ENCODE measurements at places on chromosomes 2 and 18.

- no peak for DNase-seq
These were observed 11.8 kb upstream of the LYPD1 start for GRCh38 chr2:132681766-132682165.

GRCh38 chr2:105896765-105897163, 152.1 kb downstream of the NCK2 start:
- DNase-seq, result no peak

GRCh38 chr2:176035013-176035691, 33.1 kb upstream of the LNPK start:
- no peak for DNase-seq

GRCh38 chr18:2028986-2029385, 542.3 kb downstream of the METTL4 start:
- no peak for DNase-seq

- no peak for DNase-seq
These were observed 2148.5 kb upstream of the PIK3C3 start for GRCh38 chr18:39806525-39806924.

GRCh38 chr2:105763076-105763475, 18.4 kb downstream of the NCK2 start:
- DNase-seq, result no peak

- DNase-seq, result no peak
These were observed 72.9 kb upstream of the SNTG2 start for GRCh38 chr2:877747-878146.

GRCh38 chr2:239587841-239588240, 187.0 kb upstream of the HDAC4 start:
- DNase-seq, result no peak

DNA sequence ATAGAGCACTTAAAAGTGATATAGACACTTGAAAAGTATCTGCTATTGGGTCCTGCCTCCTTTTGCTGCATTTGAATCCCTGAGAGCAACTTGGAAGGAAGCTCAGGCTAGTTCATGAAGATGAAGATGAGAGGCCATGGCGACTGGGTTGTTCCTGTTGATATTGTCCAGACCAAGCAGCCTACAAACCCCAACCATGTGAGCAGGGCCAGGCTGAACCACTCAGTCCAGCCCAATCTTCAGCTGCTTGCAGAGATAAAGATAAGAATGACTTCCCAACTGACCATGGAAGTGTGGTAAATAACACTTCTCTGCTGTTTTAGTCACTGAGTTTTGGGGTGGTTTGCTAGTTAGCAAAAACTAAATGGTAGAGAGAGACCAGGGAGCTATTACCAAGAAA, 417.6 kb downstream of the SOX11 start:
- no peak for DNase-seq

- no peak for DNase-seq
These were observed 151.3 kb upstream of the NCK2 start for GRCh38 chr2:105593221-105593967.

- DNase-seq, result no peak
These were observed 381.9 kb downstream of the PLCL1 start for GRCh38 chr2:198186257-198186656.

- DNase-seq, result no peak
These were observed 14.6 kb upstream of the MBD2 start for GRCh38 chr18:54239091-54239490.

DNA sequence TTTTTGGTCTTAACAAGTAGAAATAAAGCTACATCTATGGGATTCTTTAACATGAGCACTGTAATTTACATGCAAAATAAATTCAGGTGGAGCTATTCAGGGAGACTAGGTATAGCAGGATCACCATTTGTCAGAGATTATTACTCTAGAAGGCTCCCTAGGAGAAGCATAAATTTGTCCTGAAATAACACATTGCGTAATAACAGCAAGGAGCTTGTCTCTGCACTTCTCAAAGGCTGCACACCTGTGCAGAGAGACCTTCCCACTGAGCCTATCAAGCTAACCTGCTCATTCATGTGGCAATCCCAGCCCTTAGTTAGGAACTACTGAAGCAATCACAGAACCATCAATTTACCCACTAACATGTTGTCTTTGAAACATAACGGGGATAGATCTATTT, 437.4 kb upstream of the MC4R start:
- no peak for DNase-seq

- DNase-seq, result no peak
These were observed 67.1 kb downstream of the ITGB1BP1 start for GRCh38 chr2:9356261-9356660.

GRCh38 chr2:63035169-63035568, 15.5 kb upstream of the OTX1 start:
- no peak for DNase-seq

GRCh38 chr2:27407798-27408491, 1.4 kb downstream of the PPM1G start:
- DNase-seq, result no peak

DNA sequence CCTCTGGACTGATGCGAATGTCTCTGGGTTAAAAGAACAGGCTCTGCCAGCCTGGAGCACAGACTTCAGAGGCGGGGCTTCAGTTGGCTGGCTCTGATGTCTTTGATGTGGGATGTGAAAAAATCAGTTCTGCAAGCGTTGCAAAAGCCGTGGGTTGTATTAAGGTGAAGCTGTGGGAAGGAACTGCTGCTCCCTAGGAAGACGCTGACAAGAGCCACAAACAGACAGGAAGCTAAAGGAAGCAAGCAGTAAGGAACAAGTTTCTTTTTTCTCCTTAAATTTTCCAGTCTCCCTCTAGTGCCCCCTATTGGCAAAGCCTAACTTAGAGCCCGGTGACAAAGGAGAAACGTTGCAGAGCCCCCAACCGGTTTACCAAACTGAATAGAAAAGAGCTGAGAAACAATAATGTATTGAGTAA, 239.0 kb downstream of the CCDC178 start:
- DNase-seq, result no peak

All from central memory CD4-positive, alpha-beta T cell (primary cell).